ENCODE measurements at places on chromosomes 7 and 10.

GRCh38 chr7:75623390-75624133 lies 115.2 kb downstream of the HIP1 start:
- DNase-seq = no peak

DNA sequence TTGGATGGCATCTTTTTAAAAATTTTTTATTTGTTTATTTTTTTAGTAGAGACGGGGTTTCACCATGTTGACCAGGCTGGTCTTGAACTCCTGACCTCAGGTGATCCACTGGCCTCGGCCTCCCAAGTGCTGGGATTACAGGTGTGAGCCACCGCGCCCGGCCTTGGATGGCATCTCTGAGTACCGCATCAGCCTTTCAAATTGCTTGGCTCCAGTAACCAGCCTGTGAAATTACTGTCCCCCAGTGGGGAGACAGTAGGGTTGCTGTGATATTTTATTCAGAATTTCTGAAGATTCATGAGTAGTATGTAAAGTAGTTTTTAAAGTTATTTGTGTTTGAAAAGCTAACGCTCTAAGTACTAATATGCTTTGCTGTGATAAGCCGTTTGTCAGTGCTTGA lies 1.2 kb downstream of the NUB1 start:
- no peak for DNase-seq

DNA sequence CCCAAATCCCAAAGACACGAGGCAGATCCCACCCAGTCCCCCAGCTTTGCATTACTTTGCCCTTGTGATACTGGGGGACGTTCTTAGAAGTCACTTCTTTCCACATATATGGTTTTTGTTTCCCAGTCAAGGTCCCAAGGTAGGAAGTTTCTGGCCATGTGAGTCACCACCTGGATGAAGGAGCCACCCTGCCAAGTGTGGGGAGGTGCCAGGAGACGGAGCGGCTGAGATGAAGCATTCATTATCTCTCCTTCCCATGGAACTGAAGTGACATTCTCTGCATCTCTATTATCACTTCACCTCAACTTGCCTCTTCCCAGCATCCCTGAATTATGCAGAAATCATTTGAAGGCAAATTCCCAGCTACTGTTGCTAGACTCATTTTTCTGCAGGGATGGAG lies 136.2 kb upstream of the INSYN2A start:
- no peak for DNase-seq

DNA sequence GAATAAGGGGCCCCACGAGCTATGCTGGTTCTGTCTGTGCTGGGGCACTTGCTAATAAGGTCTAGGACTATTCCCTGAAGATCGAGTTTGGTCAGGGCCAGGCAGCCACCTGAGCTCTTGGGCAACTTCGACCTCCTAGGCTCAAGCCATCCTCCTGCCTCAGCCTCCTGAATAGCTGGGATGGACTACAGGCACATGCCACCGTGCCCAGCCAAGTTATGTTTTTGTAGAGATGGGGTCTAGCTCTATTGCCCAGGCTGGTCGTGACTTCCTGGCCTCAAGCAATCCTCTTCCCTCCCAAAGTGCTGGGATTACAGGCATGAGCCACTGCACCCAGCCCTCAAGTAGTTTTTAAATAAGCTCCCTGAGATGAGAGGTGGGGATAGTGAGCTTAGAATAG lies 2.9 kb downstream of the ZP3 start:
- DNase-seq = no peak

DNA sequence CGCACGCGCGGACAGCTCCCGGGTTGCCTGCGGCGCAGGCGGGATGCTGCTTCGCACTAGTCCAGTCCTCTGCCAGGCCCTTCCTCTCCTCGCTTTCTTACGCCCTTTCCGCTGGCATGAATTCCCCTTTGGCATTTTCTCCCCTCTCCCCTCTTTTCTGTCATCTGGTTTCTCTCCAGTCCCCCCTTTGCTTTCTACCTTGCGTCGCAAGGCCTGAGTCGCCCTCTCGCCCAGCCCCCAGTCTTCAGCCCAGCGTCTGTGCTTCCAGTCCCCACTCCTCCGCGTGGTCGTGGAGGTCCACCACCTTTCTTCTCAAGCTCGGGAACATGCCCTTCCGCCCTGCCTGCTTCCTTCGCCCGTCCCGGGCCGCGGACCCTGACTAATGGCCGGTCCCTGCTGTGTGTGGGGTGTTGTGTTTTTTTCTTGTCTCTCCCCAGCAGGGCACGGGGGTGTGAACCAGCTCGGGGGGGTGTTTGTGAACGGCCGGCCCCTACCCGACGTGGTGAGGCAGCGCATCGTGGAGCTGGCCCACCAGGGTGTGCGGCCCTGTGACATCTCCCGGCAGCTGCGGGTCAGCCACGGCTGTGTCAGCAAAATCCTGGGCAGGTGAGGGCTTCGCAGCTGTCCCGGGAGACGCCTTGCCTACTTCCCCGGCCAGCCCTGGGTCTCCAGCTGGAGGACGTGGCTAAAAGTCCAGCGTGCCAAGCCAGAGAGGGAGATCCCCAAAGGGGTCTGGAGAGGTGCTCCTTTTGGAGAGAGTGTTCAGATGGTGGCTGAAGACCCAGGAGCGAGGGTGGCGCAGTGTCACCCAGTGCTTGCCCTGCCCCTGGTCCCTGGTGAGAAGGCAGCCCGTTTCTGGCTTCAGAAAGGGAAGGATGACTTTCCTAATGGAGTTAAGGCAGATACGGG lies 4.2 kb downstream of the PAX2 start:
- no peak for DNase-seq

- DNase-seq = no peak
Measured at GRCh38 chr7:99392659-99393354, 15.6 kb downstream of the PDAP1 start.

DNA sequence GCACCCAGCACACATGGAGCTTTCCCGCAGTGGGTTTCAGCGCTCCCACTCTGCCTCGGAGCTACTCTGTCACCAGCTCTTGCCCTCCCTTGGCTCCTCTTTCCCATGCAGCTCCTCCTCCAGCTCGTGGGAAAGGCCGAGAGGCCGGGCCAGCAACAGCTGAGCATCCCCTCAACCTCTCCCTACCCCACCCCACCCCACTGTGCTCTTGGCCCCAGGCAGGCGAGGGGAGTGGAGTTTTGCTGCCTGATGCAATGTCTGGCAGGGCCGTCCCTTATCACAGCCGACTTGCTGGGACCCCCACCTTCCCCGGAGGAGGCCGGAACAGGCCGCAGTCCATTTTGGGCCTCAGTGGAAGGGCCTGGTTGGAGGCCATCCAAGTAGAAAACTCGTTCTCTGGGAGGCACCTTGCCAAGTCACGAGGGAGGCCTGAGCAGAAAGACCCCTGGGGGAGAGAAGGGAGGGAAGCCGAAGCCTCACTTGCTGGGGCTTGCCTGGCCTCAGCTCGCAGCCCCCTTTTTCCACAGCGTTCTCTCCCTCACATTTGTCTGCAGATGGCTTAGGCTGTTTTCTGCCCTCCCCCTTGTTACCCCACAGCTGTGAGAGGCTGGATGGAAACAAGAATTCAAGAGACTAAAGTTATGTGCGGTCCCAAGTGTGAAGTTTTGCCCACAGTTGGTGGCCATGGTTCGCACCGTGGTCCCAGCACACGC lies 35.3 kb downstream of the CHST3 start:
- no peak for DNase-seq

DNA sequence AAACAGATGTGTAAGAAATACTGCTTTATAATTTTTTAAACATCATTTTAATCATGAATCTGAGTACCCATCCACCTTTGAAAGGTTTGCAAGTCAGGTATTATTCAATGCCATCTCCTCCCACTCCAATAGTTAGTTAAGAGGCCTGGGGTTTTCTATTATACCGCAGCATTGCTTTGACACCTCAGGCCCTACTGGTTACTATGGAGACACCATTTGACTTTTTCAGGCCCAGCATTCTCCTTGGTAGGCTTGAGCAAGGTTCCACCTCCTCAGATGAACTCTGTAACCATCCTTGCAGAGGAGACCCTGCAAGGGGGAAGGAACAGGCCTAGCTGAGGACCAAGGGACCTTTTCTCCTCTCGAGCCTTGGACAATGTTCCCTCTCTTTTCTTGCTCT lies 326.9 kb upstream of the NPSR1 start:
- DNase-seq = no peak

- DNase-seq = no peak
Measured at GRCh38 chr10:62627983-62628382, 176.5 kb upstream of the ADO start.

DNA sequence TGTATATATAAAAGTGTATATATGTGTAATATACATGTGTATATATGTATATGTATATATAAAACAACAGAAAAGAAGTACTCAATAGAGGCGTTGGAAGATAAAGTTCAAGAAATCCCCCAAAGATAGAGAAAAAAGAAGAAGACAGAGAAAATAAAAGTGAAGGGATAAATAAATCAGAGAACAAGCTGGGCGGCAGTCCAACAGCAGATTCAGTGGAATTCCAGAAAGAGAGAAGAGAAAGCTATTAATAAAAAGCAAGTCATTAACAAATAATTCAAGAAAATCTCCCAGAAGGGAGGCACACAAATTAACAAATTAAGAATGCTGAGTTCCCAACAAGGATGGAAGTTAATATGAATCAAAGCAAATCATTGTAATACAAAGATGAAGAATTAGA lies 59.3 kb upstream of the RNF148 start:
- DNase-seq = no peak

DNA sequence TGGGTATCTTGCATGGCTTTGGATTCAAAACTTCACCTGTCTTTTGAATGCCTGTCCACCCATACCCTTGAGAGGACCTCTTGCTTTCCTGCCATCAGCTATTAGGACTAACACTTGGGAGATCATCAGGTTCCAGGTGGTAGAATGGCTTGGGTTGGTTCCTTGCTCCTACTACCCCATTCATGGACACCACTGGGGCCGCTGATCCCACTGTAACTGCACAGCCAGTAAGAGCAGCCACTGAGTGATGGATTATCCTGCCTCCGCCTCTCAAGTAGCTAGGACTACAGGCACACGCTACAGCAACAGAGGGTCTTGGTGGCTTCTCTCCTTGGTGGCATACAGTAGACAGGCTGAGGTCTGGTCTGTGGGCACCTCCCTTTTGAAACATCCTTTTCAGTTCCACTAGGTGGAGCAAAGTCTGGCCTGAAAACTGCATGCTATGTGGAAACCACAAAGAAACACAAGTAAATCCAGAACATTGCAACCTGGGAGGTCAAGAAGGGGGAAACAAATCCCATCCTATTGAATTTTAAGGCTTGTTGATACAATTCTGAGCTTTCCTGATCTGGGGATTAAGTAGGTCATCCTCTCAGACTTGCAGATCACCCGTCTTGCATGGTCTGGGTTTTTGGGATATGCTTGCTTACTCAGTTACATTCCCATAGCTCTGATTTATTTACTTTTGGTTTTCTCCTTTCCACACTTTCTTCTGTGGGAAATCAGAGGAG lies 9.4 kb downstream of the WBP1L start:
- no peak for DNase-seq

- DNase-seq = no peak
Measured at GRCh38 chr7:149191851-149192250, 3.5 kb upstream of the ZNF282 start.

- DNase-seq = no peak
Measured at GRCh38 chr10:33459602-33460001, 125.1 kb upstream of the NRP1 start.

GRCh38 chr10:25175527-25176420 lies 973 bp downstream of the GPR158 start:
- DNase-seq = peak; percentile 19

- DNase-seq = no peak
Measured at GRCh38 chr7:24733414-24734060, 23.7 kb downstream of the GSDME start.

DNA sequence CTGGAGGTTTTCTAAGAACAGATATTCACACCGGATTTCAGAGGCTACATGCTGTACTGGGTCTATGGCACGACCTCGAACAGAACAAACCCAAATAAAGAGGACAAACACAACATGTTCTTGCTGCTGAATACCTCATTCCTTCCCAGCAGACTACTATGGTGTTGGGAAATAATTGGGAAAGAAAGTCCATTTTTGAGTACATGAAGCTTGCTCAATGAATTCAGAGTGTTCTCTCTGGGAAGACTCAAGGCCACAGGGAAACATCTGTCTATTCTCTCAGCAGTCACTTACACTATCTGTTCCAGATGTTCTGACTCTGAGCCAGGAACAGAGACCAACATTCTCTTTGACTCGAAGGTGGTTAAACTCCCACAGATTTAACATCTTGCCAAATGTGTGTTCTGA lies 30.9 kb downstream of the LAMB1 start:
- no peak for DNase-seq

DNA sequence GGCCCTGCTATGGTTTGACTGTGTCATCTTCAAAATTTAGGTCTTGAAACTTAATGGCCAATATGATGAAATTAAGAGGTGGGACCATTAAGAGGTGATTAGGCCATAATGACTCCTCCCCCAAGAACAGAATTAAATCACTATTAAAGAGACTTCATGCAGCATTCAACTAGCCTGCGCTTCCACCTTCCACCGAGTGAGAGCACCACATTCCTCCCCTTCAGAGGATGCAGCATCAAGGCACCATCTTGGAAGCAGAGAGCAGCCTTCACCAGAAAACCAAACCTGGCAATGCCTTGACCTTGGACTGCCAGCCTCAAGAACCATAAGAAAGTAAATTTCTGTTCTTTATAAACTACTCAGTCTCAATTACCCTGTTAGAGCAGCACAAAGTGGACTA lies 371.1 kb upstream of the NFE2L3 start:
- no peak for DNase-seq

DNA sequence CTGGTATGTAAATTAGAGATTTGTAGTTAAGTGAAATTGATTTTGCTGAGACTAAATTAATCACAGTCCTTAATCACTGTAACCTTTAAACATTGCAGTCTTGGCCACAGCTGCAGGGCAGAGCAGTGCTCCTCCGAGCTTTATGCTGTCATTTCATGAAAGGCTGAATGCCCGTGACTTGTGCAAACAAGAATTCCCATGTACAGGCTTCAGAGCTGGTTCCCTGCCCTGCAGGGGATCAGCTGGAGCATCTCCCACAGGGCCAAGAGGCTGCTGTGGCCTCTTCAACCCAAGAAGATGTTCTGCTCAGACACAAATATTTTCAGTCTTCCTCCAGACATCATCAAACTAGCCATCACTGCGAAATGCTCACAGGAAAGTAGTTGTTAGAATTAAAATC lies 419.1 kb downstream of the AUTS2 start:
- no peak for DNase-seq

DNA sequence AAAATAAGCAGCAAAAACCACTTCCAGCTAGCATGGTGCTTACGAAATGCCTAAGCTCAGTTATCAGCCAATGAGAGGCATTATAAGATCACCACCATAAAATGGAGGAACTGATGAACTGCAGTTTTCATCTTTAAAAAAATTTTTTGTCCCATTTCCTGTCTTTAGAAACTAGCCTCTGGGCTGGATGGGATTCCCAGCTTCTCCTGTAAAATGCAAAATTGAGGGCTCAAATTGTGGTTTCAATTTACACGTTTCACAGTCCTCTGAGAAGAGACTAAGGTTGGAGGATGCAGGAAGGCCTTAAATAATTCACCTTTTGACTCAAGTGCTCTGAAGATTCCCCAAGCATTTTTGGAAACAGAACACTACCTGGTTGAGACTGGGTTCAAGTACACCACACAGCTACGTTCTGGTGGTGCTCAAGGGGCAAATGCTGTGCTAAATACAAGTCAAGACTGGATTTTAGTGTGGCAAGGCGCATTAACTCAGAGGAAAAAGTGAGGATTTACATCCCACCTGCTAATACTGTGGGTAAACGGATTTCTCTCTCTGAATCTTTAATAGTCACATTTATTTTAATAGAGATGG lies 951 bp downstream of the ZNF25 start:
- no peak for DNase-seq
